Epithelial cell of proximal tubule (primary cell): ENCODE measurements at places on chromosomes 16 and 17.

- DNase-seq: no peak
Observed at GRCh38 chr17:40450175-40450574, 6.9 kb downstream of the IGFBP4 start.

DNA sequence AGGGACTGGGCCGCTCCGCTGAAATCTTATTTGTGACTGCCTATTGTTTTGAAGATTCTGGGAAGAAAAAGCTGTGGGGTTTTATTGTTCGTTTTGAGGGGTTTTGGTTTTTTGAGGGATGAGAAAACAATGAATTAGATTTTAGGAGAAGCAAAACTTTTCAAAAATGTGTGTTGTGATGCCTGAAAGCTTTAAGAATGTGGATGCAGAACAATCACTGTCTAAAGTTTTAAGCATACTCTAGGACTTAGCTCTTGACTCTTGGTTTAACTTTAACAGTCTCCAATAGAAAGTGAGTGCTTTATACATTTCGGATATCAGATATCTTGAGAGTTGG is 899 bp downstream of the CFAP52 start:
- no peak for DNase-seq

DNA sequence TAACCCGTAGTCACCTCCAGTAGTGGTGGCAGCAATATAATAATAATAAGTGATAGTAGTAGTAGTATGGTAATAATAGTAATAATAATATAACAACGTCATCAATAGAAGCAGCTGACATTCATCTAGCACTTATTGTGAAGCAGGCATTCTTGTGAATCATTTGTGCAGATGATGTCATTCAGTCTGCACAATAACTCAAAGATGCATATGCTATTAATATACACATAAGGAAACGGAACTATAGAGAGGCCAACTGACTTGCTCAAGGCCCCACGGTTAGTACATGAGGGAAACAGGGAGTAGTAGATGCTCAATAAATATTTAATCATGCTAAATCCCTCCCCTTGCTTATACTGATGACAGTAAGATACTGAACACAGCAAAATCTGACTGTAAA is 35.4 kb upstream of the GAN start:
- DNase-seq: no peak

- DNase-seq: no peak
Observed at GRCh38 chr17:4594931-4595684, 10.8 kb downstream of the SMTNL2 start.

DNA sequence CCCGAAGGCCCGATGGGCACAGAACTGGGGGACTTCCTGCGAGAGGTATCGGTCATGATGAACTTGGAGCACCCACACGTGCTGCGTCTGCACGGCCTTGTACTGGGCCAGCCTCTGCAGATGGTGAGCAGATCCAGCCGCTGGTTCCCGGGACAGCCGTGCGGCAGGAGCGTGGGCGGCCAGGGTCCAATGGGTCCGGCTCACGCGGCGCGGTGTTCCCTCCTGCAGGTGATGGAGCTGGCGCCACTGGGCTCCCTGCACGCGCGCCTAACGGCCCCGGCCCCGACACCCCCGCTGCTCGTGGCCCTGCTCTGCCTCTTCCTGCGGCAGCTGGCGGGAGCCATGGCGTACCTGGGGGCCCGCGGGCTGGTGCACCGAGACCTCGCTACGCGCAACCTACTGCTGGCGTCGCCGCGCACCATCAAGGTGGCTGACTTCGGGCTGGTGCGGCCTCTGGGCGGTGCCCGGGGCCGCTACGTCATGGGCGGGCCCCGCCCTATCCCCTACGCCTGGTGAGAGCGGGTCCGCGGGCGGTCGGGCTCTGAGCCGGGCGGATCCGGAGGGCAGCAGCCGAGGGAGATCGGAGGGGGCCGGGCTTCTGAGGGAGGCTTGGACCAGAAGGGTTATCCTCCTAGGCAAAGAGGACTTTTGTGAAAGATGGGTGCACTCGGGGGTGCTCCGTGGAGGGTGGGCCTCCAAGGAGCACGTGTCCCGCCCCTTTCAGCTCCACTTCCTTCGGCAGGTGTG is 3.0 kb downstream of the TNK1 start:
- DNase-seq: no peak

- no peak for DNase-seq
Observed at GRCh38 chr17:40063901-40064531, 1.3 kb downstream of the THRA start.

GRCh38 chr17:61157246-61157886 is 242.3 kb upstream of the TBX2 start:
- no peak for DNase-seq

DNA sequence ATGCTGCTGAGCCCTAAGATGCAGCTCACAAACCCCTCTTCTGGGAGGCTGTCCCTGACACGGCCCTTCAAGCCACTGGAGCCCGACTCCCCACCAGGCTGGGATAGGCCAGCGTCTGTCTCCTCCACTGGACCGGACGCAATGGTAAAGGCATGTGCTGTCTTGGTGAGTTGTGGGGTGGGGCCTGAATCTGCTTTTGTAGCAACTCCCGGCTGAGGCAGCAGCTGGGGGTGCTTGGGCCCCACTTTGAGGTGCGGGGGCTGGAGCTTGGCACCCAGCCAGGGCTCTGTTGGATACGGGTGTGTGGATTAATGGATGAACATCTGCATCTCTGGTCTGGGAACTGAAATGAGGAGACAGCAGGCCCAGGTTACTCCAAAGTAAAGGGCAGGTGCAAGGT is 3.5 kb upstream of the NLRC3 start:
- DNase-seq: no peak

DNA sequence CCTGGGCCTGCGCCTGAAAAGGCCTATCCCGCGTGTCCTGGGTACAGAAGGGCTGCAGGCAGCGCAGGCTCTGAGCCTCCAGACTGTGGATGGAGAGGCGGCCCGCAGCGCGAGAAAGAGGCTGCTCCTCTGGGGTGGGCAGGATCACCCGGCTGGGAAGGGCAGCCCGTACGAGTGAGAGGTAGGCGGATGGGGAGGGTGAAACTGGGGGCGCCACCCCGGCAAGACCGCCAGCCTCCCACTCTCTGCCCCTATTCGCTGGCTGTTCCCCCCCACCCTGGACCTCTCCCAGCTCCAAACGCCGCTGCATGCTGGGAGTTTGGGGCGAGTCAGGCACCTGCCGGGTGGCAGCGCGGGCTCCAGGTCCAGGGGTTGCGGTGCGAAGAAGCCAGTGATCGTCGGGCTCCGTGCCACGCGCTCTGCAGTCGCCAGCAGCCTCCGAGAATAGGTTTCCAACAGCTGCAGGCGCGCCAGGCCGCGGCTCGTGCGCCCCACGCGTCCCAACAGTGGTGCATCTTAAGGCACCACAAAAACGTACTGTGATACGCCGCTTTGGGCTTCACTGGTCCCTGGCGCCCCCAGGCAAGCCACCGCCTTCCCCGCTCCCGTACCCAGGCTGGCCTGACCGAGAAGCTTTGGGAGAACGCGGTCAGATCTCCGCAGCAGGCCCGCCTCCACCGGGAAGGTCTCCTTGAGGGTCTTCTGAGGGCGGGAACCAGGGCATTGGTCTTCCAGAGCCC is 1.1 kb downstream of the NOXO1 start:
- no peak for DNase-seq

DNA sequence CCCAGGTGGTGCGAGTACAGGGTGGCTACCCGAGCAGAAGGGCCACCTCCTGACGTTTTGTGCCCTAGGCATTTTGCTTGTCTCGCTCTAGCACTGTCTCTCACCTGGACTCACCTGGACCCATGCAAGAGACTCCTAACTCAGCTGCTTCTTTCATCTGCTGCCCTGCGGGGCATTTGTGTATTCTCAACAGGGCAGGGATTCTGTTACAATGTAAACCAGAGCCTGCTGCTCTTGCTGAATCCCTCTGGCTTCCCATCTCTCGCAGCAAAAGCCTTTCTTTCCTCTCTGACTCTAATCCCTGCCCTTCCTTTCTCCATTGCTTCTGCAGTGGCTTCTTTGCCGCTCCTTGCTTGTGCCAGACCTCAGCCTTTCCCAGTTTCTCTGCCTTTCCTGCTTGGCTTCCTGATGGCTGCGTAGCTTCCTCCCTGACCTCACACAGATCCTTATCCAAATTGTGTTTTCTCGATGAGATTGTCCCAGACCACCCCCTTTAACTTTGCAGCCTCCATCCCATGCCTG is 10.2 kb downstream of the ARSG start:
- DNase-seq: no peak

GRCh38 chr17:59027750-59028149 is 78.9 kb downstream of the TRIM37 start:
- no peak for DNase-seq
